Liver (tissue), 10 donors: ENCODE measurements at places on chromosomes 2 and 18.

- peak; percentile 72 for DNase-seq
Measured at GRCh38 chr2:126657636-126658318, 1.8 kb downstream of the GYPC start.

DNA sequence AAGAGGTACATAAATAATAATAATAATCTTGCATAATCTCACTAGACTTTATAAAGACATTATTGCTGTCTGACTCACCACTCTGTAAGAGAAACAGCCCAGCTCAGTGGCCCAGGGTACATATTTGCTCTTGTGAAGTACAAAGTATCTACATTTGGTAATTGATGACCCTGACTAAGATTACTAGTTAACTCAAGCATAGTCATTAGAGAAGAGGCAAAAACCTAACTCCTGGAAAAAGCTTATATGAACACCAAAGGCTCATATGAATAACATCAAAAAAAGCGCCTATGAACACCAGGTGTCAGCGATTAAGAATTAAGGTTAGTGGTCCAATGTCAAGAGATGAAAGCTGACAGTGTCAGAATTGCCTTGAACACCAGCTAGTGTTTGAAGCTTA lies 38.4 kb downstream of the RAD51AP2 start:
- DNase-seq = no peak

- no peak for DNase-seq
Measured at GRCh38 chr2:196183528-196184231, 12.3 kb upstream of the STK17B start.

DNA sequence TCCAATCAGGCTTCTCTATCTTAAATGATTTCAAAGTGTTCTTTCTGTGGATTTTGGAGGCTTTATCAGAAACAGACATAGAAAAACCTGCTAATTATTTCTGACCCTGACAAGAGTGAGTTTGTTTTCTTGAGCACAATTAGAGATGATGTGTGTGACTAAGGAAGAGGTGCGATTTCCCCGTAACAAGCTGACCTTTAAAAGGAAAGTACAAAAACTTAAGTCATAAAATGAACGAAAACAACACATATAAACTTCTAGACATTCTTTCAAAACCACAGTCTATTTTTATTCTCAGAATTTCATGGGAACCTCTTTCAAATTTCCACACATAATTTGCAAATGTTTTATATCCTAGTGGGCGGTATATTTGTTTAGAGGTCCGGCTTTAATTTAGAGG lies 604.8 kb downstream of the CPS1 start:
- DNase-seq = no peak

DNA sequence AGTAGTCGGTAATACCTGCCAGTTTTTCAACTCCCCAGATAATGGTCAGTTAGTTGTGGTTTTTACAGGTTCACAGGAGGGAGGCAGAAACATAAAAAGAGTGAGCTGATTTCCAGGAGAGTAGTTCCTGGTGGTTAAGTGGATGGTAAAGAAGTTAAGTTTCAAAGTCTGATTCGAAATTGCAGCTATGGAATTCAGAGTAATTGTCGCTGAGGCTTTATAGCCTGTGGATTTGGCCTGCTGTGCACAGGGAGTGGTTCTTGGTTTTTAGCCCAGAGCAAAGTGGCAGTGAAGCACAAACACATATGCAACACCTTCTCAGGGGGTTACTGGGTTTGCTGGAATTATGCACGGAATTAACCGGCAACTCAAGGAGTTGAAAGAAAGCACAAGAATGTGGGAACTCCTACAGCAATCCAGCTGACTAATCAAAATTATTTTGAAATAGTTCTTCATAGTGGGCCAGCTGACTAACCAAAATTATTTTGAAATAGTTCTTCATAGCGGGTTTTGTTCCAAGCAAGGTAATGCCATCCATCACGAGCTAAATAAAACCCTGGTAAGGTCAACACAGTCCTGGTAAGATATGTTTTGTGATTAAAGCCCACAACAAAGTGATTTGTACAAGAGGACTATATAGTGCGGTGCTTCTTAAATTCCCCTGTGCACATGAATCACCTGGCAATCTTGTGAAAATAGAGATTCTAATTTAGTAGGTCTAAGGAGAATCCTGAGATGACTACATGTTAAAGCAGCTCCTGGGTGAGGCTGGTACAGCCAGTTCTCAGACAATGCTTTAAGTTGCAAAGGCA lies 94.4 kb downstream of the SGPP2 start:
- no peak for DNase-seq

- no peak for DNase-seq
Measured at GRCh38 chr2:182767578-182767977, 51.5 kb downstream of the DNAJC10 start.

DNA sequence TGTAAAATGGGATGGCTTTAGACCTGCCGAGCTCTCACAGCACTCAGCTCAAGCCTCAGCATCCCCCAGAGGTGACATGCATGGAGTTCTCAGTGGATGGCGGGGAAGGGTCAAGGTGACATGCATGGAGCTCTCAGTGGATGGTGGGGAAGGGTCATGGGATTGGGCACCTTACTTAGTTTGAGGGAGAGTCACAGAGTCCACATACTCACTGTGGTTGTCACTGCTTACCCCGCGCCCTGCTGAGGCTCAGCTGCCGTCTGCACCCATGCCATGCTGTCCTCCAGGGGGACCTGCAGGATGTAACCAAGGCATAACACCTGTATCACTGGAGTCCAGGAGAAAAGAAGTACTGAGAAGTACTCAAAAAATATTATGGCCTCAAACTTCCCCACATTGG lies 112.2 kb upstream of the TPO start:
- no peak for DNase-seq

DNA sequence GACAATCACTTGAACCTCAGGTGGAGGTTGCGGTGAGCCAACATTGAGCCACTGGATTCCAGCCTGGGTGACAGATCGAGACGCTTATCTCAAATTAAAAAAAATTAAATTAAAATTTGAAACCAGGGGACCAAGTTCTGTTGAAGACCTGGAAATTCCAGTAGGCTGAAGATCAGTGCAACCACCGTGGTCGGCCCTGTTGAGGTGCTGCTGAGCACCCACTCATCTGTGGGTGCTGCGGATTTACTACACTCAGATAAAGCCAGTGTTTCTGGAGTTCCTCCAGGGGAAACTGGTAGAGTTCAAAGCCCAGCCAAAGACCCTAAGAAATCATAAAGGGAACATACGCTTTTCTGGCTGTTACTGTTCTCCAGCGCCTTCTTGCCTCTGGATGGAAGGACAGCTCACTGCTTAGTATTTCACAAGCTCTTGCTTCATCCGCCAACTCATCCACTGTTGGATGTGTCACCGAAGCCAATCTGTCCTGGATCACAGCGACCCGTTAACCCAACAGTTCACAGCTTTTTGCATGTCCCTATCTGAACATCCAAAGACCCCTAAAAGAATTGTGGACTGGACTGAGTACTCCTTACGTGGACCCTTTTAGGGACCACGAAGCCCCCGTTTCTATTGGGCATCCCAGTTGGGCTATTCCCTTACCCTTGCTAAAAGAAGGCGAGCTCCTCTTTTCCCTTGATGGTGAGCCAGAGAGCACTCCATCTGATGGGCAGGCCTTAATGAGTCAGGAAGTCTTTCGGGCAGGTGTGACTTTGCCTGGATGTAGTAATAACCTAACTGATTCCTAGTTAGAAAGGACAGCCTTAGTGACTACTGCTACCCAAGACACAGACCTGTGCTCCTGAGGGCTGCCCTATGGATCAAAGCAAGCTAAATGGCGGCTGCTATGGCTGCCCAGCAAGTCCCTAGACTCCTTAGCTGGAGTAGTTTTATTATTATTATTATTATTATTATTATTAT lies 6.0 kb upstream of the ALPP start:
- DNase-seq = no peak

DNA sequence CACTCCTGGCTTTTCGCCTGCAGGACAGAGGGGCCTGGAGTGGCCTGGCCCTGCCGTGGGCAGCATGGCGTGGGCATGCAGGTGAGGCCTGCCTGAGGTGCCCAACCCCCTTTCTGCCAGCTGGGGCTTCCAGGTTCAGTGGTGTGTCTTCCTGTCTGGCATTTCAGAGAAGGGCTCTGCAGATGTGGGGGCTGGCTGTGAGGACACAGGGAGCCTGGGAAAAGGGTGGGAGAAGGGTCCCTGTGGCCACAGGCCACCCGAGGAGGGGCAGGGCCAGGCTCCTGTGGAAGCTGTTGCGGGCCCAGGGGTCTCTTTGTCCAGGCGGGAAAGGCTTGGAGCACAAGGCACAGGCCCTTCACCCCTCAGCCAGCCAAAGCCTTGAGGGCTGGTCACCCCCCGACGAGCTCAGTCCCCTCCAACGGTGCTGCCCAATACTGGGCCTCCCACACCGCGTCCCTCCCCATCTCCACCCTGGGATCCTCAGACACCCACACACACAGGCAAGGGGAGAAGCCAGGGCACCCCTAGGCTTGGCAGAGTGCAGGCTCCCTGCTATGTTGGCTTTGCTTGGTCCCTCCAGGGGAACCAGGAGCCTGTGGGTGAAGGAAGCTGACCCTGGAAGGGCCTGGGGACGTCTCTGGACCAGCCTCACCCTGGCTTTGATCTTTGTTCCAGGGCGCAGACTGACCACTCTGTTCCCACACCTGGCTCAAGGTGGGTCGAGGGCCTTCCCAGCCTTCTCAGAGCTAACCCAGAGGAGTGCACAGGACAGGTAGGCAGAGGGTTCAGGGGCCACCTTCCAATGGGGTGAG lies 3.7 kb upstream of the AQP12A start:
- DNase-seq = peak; percentile 14

DNA sequence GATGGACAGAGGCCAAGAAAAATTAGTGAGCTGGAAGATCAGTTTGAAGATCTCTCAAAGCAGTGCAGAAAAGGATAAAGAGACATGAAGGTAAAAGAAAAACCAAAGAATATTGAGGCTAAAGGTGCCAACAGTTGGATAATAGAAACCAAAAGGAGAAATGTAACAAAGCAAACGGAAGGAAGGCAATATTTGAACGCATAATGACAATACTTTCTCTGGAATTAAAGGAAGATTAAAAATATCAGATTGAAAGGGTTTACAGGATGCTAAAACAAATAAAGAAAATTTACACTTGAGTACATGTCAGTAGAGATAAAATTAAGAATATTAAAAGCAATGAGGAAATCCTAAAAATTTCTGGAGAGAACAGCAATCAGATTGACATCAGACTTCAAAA lies 125.9 kb upstream of the SEC11C start:
- no peak for DNase-seq

GRCh38 chr2:128584296-128584890 lies 265.7 kb upstream of the HS6ST1 start:
- DNase-seq = no peak

DNA sequence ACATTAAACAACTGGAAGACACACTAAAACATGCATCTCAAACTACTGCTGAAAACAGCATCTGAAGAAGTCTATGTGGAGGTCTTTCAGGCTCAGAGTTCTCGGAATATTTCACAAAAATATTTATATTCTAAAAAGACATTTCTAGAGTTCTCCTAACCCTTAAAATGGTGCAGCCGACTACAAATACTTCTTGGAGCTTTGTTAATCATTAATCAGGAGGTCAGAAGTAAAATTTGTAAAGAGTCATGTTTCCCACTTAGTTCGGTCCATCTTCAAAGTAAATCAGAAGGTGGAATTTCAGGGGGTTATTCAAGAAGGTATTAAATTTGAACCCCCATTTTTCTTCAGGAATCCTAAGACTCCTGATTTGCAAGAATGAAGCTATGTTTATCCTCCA lies 72.7 kb downstream of the FAM228A start:
- no peak for DNase-seq

DNA sequence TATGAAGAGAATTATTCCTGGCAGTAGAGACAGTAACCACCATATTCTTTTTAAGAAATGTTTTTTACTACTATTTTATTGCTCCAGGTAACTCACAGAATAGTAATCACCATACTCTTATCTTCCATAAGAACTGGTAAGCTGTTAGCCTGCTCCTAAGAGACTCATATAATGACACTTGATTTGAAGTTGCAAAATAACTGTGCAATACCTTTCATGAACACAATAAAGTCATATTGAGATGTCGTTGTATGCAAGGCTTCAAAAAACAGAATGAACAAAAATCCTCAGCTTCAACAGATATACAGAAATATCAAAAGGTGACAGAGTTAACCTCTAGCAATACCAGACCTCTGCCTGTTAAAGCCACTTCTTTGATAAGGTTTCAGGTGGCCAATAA lies 360.1 kb downstream of the NBAS start:
- no peak for DNase-seq

DNA sequence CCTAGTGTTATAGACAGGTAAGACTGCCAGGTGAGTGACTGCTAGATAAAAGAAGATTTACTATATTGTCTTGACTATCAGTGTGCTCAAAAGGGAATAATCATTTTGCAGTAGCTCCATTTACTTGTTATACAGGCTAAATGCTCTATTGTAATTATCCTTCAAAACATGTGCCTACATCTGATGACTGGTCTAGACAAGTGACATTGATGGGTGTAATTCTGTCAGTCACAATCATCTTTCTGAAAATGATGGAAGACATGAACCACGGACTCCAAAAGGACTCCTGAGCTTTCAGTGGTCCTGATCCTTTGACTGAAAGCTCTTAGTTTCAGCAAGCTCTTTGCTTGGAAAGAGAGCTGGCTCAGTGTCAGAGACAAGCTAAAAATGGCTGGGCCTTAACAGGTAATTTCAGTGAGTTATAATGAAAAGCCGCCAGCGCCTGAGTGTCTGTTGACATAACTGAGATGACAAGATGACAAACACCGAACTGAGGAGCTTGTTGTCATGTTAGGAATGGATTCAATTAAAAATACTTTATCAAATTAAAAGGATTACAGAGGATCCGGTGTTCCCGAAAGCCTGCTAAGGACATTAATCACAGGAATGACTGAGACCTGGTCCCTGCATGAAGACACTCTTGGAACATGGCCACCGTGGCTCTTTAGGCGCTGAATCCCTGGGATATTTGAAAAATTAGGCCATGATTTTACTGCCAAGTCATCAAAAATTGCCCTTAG lies 141.7 kb downstream of the CMPK2 start:
- DNase-seq = no peak

GRCh38 chr2:85772019-85772745 lies 18.4 kb downstream of the ATOH8 start:
- peak; percentile 70 for DNase-seq

DNA sequence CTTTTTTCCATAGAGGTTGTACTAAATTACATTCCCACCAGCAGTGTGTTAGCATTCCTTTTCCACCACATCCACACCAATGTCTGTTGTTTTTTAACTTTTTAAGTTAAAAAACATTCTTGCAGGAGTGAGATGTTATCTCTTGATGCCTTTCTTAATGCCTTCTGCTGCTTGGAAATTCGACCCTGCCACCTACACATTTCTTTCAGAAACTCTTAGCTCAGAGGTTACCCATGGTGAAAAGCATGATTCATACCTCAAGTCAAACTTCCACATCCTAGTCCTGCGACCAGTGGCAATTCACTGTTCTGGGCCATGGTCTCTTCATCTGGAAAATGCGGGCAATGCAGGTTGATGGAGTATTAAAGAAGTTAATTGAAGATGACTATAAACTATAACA lies 12.7 kb upstream of the HNMT start:
- no peak for DNase-seq

GRCh38 chr18:73674125-73674865 lies 473.3 kb downstream of the FBXO15 start:
- DNase-seq = no peak
